ENCODE measurements at places on chromosomes 7 and 10. TPM values are rescaled to one million over a fixed set of nuclear protein-coding genes. Genes with fewer than 3 reads are reported as not detected.

DNA sequence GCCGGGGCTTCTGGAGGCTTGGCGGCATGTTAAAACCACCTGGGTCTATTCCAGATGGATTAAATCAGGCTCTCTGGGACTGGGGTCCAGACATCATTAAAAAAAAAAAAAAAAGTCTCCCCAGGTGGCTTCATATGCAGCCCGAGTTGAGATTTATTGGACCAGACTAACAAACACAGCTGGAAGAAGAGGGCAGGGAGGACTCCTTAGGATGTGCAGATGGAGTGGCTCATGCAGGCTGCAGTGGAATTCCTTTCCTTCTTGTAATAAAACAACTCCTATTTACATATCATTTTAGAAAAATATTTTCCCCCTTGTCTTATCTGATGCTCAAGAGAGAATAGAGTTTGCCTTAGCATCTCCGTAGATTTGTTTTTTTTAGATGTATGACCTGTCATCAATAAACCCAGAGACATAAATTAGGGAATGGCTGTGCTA lies 238.1 kb downstream of the CAMK1D start:
- no peak for DNase-seq

DNA sequence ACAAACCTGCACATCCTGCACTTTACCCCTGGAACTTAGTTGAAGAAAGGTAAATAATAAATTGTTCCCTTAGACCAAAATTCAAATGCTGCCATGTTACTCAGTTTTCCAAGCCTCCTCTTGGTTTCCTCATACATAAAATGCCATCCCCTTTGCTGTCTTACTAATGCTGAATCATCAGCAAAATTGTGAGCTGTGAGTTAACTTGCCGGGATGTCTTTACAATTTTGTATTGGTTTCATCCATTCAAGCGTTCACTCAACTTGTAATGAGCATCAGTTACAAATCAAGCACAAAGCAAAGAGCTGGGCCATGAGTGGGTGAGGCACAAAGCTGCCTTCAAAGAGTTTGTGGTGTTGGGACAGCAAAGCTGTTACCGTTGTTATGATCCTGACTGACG lies 395.8 kb upstream of the ZMIZ1 start:
- no peak for DNase-seq

PILRA gene
- 21.6 TPM for total RNA-seq

DNA sequence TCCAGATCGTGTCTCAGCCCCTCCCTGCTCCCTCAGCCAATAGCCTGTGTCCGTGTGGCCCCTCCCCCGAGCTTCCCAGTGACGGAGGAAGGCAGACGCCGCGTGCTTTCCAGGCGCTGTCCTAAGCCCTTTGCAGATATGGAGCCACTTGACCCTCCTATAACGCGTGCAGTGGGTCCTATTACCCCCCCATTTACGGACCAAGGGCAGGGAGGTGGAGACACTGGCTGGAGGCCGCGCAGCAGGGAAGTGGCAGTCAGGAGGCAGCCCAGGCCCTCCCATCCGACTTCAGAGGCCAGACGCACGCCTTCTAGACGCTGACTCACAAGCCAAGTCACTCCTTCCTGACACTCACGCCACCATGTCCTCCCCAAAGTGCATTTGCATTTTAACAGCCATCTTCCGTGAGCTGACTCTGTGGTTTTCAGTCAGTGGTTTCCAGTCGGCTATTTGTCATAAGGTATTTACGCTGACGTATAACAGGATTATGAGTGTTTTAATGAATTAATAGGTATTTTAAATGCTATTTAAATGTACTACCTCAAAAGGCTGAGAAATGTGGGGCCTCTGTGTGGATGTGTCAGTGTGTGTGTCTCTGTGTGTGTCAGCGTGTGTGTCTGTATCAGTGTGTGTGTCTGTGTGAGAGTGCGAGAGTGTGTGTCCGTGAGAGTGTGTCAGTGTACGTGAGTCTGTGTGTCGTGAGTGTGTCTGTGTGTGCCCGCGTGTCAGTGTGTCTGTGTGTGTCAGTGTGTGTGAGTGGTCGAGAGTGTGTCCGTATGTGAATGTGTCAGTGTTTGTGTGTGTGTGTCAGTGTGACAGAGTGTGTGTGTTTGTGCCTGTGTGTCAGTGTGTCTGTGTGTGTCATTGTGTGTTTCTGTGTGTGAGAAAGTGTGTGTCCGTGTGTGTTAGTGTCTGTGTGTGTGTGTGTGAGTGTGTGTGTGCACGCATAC lies 92.0 kb upstream of the INSIG1 start:
- DNase-seq: peak; percentile 84

SORBS1 gene
- 347 TPM for total RNA-seq

DNA sequence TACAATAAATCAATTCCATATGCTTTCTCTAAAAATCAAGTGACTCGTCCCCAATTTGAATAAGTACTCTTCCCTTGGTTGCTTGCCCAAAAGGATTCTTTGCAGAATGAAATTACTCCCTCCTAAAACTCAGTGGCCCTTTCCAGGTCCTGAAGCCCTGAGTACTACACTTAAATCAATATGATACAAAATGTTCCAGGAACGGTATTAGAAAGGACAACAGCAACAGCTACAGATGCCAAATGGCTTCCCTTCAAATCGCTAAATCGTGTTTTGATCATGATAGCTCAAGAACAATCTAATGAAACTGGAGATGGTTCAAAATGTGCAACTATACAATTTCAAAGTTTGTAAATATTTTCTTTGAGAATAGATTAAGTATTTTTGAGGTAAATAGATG lies 59.4 kb downstream of the TPK1 start:
- DNase-seq: no peak

TTYH3 gene
- 32.3 TPM for total RNA-seq

DNA sequence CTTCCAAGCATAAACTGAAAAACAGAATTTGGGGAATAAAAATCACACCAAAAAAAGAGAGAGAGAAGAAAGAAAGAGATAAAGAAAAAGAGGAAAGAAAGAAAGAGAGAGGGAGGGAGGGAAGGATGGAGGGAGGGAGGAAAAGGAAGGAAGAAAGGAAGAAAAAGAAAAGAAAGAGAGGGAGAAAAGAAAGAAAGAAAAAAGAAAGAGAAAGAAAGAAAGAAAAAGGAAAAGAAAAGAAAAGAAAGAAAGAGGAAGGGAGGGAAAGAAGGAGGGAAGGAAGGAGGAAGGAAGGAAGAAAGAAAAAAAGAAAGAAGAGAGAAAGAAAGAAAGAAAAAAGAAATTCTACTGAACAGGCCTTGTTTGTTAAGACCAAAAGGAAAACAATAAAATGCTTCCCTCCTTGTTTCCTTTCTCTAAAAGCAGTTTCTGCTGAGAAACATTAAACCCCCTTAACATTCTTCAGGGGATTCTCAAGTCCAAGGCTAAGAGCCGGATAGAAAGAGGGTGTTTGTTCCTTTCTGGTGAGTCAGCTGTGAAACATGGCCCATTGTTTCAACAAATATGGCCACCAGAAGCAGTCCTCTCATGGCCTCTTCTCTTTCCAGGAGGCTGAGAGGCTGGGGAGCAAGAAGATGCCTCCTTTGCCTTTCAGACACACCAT lies 46.9 kb upstream of the GPAM start:
- no peak for DNase-seq

RADIL gene
- total RNA-seq: 4.7 TPM

DNA sequence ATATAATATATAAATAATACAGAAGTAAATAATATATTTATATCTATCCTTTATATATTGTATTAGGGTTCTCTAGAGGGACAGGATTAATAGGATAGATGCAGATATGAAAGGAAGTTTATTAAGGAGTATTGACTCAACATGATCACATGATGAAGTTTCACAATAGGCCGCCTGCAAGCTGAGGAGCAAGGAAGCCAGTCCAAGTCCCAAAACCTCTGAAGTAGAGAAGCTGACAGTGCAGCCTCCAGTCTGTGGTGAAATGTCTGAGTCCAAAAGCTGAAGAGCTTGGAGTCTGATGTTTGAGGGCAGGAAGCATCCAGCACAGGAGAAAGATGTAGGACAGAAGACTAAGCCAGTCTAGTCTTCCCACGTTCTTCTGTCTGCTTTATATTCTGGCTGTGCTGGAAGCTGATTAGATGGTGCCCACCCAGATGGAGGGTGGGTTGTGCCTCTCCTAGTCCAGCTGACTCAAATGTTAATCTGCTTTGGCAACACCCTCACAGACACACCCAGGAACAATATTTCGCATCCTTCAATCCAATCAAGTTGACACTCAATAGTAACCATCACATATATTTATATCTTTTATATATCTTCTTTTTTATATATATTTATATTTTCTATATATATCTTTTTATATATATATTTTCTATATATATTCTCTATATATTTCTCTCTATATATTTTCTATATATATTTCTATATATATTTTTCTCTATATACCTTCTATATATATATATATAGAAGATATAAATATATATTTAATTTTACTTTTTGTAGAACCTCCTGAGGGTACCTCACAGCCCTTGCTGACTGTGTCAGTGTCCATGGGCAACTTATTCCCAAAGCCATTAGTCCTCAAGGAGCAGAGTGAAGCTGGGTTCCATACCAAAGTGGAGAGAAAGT lies 24.6 kb upstream of the AKR1B10 start:
- DNase-seq: peak; percentile 61

RNF148 gene
- 3.5 TPM for total RNA-seq

DNA sequence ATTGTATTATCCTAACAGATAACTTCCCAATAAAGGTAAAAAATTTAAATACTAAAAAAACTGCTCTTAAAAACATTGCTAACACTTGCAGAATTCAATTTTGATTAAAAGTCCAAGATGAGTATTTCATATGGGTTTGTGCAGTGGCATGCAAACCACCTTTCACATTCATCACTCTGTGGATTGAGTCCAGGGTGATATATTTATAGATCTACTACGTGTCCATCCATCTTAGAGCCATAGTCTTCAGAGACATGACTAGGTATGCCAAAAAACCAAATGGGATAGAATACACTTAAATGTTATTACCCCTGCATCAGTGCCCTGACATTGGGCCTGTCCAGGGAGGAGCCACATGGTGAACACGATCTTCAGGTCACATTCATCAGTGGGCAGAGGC lies 96.0 kb downstream of the DOCK4 start:
- no peak for DNase-seq

NOC3L gene
- total RNA-seq: 27.9 TPM

ACBD7 gene
- 0.86 TPM for total RNA-seq

All from ureter (tissue), 1 donor.